ENCODE measurements at places on chromosomes 2 and 18.

DNA sequence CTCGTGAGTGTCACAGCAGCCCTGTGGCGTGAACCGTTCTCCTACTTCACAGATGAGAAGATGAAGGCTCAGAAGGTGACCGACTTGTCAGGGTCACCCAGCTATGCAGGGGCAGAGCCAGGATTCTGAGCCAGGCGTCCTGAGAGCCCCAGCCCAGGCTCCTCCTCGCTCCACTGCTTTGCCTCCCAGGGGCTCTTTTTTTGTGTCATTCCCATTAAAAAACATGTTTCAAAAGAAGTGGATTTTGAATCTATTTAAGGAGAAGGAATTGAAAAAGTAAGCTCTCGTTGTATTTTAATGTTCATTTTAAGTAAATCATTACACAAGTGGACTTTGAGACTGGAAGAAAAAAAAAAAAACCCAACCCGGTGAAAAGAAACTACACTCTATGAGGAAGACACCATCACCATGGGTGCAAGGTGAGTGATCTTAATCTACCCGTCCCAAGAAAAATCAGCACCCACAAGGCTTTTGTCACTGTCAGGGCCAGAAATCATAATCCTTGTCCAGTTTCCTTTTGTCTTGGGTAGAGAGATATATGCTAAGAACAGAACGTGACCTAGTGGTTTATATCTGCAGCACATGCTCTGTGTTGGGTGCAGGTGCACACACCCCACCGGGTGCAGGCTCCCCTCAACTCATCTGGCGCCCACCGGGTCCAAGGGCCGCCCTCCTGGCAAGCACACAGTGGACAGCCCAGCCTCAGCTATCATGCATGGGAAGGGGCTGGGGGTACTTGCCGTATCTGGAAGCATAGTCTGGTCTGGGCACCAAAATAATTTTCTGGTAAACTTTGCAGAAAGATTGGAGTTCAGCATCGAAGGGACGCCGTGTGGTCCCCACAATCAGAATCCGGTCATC, 73.5 kb upstream of the ASB18 start:
- DNase-seq = no peak

GRCh38 chr18:48888773-48889080, 62.0 kb downstream of the SMAD7 start:
- DNase-seq = no peak

GRCh38 chr18:43115076-43115921, at the start of gene RIT2:
Gene RIT2 (minus strand): TSS chr18:43115685.
- no peak for DNase-seq

- no peak for DNase-seq
Observed at GRCh38 chr18:32057624-32058165, 34.0 kb upstream of the RNF138 start.
